NCI-H1436 treated with DMSO at 0.1 percent for 48 hours (cell line): ENCODE measurements at places on chromosomes 4 and X.

DNA sequence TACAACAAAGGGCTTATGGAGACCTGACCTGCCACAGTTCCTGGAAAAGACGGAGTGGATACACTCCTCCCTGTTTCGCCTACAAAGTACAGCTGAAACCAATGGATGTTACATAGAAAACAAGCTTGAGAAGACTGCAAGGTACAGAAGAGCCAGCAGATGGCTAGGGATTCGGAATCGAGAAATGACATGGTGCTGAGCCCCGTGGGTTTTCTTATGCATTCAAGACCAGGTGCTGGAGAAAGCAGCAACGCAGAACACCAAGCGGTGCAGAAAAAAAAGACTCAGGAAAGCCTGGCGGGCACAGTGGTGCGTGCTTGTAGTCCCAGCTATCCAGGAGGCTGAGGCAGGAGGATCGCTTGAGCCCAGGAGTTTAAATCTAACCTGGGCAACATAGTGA lies 13.8 kb downstream of the TIMM17B start:
- DNase-seq: no peak

- DNase-seq: peak; percentile 24
Observed at GRCh38 chr4:22941688-22942375, 249.1 kb downstream of the GBA3 start.

- no peak for DNase-seq
Observed at GRCh38 chr4:845233-845835, 19.4 kb upstream of the CPLX1 start.

DNA sequence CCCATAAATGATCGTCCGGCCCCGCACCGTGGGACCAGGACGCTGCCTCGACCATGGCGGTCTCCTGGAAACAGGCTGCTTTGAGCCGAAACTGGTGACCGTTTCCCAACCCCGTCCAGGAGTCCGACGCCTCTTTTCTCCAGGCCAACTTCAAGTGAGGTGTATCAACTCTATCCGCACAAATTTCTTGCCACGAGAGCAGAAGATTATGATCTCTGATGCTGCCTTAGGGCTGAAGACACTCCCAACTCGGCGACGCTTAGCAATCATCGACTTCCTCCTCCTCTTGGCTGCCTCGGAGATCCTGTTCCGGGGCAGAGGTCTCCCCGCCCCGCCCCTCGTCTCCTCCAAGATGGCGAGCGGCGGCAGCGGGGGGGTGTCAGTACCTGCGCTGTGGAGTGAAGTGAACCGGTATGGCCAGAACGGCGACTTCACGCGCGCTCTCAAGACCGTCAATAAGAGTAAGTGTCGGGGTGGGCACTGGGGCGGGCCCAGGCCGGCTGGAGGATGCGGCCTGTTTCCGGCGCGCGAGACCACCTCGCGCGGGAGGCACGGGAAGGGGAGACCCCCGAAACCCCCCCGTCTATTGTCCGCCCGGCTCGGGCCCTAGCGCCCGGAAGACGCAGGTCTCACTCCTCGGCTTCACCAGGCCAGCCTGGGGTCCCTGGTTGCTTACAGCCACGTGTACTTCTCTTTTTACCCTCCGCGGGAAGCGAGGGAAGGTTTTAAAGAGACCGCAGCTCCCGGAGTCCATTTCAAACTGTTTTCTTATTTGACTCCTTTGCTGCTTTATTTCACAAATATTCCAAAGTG lies at the start of gene SRP72:
Gene SRP72 (plus strand): TSS at position 334 of the 813 bp plus-strand sequence. CDS start 19 bp downstream, at position 353.
- DNase-seq: peak; percentile 55

- no peak for DNase-seq
Observed at GRCh38 chrX:137574784-137575293, 8.9 kb downstream of the ZIC3 start.

- DNase-seq: no peak
Observed at GRCh38 chr4:67465763-67466052, 79.6 kb downstream of the CENPC start.

DNA sequence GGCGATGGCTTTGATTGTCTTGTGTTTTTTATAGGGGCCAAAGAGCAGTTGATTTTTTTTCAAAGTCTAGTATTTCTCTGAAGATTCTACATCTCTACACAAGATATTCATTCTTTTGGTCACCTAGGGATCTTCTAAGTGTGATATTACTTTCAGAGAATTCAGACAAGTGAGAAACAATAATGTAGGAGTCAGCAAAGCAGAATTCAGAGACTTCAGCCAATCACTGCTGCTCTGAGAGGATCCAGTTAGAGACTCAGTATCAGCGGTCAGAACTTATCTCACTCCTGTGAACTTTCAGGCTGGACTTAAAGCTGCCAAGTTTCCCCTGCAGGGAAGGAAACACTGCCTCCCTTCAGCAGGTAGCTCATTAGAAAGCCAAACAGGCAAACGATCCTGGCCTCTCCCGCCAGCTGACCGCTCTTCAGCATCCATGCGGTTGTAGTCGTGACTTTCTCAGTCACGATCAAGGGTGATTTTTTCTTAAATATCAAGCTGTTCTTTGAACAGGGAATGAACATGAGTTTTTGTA lies 59.2 kb downstream of the NSUN7 start:
- DNase-seq: no peak

DNA sequence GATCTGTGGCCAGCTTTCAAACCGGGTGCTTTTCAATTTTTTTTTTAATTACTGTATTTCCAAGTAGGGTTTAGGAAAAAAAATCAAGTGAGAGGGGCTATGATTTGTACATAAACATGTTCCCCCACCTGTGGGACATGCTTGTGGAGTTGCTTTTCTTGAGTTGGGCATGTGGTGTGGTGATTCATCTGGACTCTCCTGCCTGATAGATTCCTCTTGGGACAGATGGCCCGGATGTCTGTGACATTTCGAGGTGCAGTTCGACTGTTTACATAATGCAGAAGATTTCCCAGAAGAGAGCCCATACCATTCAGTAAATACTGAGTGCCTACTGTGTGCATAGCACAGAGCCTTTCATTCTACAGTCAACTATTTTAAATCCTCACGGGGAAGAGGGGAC lies 49.9 kb downstream of the DOCK11 start:
- no peak for DNase-seq

GRCh38 chr4:88742561-88742960 lies 44.9 kb upstream of the NAP1L5 start:
- DNase-seq: no peak

DNA sequence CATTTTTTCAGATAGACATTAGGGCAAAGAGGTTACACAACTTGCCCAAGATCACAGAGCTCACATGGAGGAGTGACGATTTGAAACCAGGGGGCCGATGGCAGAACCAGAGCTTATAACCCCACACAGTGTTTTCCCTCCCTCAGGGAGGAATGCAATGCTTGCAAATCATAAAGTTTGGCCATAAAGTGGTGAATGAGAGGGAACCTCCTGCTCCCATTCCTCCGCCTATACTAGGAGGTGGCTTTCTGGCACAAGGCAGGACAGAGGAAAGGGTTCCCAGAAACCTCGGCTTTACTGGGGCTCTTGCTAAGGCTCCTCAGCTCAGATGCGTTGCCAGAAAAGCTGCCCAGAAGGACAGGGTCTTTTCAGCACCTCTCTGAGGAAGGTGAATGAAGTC lies 19.3 kb downstream of the TMEM154 start:
- no peak for DNase-seq

- DNase-seq: no peak
Observed at GRCh38 chrX:41043196-41043595, 42.0 kb upstream of the USP9X start.

GRCh38 chrX:154458116-154458953 lies at the start of gene PLXNA3:
PLXNA3 (plus strand) TSS chrX:154458281; CDS start chrX:154460184, 1,903 bp downstream.
- DNase-seq: no peak

GRCh38 chr4:21879187-21879586 lies 69.4 kb downstream of the KCNIP4 start:
- no peak for DNase-seq

DNA sequence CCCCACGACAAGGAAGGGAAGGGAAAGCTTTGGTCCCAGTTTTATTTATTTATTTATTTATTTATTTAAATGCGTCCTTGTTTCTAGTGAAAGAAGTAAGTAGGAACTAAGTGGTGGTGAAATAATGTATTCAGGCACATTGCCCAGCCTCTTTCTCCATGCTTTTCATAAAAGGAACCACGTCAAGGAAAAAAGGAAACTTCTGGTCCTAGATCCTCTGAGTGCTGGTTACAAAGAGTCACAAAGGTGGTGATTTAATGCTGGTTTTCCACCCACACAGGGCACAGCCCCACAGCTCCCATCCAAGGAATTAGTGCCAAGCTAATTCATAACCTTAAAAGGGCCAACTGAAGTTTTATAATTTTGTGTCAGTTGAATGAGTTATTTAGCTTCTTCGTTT lies 206.6 kb upstream of the GYPA start:
- DNase-seq: no peak

- DNase-seq: no peak
Observed at GRCh38 chr4:153652051-153652784, 31.9 kb upstream of the TLR2 start.
